ENCODE measurements at places on chromosomes 6 and 20.

DNA sequence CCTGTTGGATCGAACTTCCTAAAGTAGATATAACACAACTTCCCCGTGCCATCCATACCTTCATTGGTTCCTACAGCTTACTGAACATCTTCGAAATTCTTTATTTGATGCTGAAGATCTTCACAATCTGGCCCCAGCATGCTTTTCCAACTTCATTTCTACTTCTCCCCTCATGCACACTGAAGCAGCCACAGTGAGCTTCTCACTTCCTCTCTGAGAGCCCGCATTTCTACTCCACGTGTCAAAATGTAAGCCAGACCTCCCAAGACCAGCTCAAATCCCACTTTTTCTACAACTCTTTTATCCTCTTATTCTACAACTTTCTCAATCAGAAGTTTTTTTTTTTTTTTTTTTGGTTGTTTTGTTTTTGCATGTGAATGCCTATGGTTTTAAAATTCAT is 254.7 kb downstream of the GMPR start:
- DNase-seq = peak; percentile 20

DNA sequence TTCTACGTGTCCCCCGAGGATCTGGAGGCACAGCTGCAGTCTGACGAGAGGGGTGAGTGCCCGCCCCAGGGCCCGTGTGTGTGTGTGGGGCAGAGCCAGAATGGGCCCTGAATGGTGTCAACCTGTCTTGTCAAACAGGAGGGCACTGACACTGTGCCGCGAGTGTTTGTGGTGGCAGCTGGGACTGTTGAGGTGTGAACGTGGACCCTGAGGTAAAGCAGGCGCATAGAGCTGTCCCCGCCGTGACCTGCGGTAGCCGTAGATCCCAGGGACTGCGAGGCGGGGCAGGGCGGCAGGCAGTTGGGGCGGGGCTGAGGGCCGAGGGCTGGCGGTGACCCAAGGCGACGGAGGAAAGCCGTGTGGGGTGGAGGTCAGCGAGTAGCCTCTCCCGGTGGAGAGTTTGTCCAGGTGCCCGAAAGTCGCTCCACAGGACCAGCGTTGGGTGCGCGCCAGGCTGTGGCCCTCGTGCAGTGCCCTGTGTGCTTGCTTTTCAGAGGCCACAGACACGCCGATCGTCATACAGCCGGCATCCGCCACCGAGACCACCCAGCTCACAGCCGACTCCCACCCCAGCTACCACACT is 25.2 kb downstream of the UCKL1 start:
- DNase-seq = no peak

DNA sequence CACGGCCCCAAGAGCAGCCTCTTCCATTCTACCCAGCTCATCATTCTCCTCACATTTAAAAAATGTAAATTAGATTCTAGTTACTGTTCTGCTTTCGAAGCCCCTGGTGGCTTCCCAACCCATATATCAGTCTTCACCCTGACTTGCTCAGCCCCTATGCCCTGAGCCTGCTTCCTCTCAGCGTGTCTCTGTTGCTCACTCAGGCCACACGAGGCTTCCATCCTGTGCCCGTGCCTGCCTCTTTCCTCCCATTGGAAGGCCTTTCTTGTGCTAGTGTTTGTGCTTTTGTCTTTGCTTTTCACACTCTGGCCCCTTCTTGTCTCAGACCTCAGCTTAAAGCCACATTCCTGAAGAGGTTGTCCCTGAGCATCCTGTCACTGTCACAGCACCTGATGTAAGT is 78.1 kb downstream of the AFDN start:
- DNase-seq = no peak

DNA sequence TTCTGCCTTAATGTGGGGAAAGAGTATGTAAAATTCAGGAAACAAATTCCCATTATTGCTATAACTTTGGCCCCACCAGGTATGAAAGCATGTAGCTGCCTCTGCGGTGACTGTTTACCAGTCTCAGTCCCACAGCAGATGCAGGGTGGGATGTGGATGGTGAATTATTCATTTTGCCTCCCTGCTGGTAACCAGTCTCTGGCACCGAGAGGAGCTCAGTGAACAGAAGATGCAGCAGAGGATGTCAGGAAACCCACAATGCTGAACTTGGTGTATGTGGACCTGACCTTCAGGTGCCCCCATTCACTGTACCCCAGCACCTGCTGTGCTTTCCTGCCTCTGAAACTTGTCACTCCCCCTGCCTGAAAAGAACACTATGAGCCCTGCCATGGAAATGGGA is 8.8 kb upstream of the METTL24 start:
- DNase-seq = no peak

DNA sequence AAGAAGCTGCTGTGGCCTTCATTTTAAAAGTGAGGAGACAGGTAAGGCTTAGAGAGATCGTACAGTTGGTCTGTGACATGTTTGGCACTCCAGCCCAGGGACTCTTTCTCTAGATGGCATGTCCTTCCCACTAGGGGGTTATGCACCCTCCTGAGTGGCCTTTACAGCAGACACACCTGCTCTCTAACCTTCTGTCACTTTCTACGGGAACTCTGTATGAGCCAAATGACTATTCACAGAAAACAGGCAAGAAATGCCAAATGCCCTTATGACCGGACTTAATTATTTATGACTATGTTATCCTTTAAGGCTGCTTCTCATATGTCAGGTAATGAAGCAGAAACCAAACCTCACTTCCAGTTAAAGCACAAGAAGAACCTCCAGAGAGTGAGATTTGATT is 91.2 kb downstream of the MAP3K5 start:
- DNase-seq = no peak

DNA sequence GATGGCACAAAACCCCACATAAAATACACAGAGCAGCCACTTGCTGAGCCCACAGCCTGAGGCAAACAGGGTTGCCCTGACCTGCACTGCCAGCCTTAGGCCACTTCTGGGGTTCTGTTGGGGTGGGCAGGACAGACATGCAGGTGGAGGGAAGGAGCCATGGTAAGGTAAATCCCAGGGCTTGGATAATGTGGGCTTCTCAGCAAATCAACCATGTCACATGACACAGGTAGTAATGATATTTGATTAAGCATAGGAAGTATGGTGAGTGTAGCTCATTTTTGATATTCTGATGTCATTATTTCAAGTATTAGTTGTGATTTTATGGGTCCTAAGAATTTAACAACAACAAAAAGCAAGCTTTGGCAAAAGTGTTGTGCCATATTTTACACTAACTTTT is 124.6 kb downstream of the FOXA2 start:
- DNase-seq = no peak

DNA sequence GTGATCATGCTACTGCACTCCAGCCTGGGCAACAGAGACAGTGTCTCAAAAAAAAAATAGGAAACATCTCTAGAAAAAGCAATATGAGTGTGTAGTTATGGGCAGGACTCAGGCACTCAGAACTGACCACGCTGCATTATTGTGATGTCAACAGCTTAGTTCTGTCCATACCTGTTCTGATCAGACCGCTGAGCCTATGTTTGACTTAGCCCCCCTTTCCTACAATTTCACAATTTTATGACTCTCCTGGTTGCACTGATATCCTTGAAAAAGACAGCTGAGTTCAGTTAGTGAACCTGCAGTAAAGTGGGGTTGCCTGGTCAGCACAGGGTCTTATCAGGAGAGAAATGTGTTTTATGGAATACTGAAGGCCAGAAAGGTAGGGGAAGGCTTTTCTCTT is 37.8 kb upstream of the PRDM1 start:
- no peak for DNase-seq

DNA sequence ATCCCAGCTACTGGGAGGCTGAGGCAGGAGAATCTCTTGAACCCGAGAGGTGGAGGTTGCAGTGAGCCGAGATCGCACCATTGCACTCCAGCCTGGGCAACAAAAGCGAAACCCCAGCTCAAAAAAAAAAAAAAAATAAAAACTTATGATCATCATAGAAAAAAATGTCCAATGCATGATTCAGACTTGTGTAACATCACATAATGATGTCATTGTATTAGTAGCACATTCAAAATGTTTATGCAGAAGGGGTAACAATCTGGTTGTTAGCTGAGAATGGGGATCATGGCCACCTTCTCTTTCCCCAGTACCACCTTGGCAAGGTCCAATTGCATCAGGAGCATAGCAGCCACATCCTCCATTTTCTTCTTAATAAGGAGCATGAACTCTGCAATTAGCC is 137.6 kb upstream of the MARCKS start:
- DNase-seq = no peak

DNA sequence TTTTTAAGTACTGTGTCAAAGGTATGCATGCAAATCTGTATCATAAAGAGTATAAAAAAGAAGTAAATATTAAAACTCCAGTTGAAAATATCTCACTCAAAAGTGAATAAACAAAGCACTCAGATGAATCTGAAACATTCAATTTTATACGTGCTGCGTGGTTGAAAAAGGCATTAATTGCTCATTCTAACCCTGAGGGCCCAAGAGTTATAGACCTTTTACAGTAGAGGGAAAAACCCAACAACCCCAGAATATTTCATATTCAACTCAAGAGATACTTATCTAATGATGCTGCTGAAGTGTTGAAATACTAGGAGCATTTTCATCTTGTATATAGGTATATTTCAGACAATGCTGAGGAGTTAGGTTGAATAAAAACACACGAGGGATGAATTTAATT is 862.8 kb upstream of the CITED2 start:
- no peak for DNase-seq

GRCh38 chr6:12111363-12111670 is 99.2 kb downstream of the HIVEP1 start:
- DNase-seq = no peak

DNA sequence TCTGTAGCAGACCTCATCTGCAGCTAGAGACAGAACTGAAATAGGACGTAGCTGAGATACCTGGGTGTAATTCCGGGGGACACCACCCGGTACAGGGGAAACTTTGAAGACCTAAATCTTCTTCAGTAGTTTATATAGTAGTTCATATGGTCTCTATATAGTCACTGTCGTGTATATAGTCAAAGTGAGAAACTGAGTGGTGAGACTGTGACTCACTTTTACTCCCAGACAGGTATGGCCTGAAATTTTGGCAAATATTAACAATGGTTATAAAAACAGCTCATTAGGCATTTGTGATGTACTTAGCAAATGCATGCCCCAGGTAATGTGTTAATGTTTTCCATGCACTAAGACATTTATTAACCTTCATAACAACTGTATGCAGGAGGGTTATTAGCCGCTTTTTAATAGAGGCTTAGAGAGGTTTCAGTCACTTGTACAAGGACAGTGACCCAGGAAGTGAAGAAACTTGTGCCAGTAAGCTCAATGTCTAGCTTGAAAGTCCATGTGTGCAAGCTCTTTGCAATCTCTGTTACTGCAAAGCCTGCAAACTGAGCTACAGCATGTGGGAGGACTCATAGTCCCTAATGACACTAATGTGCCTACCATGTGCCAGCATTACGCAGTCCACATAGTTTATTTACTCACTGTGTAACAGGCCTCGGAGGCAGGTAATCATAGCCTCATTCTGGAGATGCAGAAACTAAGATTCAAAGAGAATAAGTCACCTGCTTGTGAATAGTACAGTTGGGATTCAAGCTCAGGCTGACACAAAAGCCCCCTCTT is 165.4 kb upstream of the CHD6 start:
- DNase-seq = no peak

DNA sequence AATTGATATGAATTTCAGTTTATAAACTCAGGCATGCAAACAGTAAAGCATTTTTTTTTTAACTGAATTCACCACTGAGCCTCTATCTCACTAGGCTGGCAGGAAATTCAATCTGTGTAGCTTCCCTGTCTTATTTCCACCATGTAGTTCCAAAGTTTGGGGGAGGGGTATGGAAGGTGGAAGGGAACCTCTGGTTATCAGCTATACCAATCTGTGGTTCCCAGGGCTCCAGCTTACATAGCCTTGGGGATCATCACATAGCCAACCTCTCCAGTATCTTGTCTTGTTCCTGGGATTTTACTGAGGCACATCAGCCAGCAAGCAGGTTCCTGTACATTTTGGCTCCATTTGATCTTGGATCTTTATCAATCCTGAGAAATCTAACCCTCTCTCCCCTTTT is 15.6 kb downstream of the RAD21L1 start:
- no peak for DNase-seq

- no peak for DNase-seq
Observed at GRCh38 chr6:20314866-20315845, 86.5 kb upstream of the E2F3 start.

DNA sequence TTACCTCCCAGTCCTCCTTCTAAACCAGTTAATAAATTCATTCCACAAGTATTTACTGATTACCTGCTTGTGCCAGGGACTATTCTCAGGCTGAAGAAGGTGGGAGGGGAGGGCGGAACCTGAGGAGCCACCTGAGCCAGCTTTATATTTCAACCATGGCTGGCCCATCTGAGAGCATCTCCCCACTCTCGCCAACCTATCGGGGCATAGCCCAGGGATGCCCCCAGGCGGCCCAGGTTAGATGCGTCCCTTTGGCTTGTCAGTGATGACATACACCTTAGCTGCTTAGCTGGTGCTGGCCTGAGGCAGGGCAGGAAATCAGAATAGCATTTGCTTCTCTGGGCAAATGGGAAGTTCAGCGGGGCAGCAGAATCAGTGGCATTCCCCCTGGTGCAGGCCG is 4.9 kb upstream of the AAR2 start:
- no peak for DNase-seq

GRCh38 chr20:49797344-49797615 is 15.3 kb upstream of the SLC9A8 start:
- DNase-seq = no peak

GRCh38 chr20:58709703-58710039 is 17.1 kb downstream of the NPEPL1 start:
- DNase-seq = no peak

DNA sequence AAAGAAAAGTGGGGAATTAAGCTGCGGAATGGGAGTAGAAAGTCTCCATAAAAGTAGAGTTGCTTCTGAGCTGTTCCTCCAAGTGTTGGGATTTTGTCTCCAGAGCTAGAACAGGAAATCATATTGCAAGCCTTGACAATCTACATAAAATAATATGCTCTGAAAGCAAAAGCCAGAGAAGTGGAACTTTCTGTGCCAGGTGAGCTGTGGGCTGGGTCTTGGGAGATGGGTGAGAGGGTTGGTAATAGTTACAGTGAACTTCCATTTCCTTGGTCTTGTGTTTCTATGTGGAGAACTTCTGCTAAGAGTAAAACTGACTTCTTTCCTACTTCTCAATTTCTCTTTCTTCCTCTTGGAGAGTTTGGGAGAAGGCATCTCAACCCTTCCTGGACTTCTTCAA is 6.3 kb upstream of the HMGN4 start:
- no peak for DNase-seq

Data from Kasumi-1 (cell line).